ENCODE measurements at places on chromosomes 16 and 17.

- no peak for DNase-seq
These were observed 14.6 kb downstream of the RECQL5 start for GRCh38 chr17:75652341-75652740.

DNA sequence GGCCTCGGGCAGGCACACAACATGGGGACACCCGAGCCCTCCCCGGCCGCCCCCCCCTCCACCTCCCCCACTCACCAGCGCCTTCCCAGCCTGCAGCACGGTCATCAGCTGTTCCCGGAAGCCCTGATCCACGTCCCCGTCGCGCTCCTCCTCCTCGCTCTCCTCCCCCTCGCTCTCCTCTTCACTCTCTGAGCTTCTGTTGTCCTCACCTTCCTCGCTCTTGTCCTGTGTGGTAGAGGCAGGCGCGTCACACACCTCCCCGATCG lies 10.3 kb downstream of the MYBBP1A start:
- no peak for DNase-seq

DNA sequence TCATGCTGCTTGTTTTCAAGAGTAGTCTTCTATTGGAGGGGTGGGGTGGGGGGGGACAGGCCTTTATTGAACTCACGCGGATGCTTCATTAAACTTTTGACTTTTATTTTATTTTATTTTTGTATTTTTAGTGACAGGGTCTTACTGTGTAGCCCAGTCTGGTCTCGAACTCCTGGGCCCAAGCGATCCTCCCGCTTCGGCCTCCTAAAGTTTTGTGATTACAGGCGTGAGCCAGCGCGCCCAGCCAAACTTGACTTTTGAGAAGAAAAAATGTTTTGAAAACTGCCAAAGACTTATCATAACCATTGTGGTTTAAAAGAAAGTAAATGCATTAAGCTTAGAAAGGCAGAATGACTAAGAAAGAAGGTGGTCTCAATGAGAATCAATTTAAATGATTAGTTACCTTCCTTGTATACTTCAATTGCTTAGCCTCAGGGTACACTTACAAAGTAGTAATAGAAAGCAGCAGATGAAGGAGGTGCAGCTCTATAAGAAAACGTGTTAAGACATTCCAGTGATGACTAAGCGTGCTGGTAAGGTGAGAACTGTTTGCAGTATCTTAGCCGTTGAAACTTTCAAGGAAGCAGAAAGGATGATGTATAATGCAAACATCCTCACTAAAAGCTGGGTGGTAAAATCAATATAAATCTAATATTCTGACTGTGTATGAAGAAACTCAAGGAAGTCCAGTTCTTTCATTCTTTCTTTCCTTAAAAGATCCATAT lies 1.2 kb downstream of the AP2B1 start:
- no peak for DNase-seq

DNA sequence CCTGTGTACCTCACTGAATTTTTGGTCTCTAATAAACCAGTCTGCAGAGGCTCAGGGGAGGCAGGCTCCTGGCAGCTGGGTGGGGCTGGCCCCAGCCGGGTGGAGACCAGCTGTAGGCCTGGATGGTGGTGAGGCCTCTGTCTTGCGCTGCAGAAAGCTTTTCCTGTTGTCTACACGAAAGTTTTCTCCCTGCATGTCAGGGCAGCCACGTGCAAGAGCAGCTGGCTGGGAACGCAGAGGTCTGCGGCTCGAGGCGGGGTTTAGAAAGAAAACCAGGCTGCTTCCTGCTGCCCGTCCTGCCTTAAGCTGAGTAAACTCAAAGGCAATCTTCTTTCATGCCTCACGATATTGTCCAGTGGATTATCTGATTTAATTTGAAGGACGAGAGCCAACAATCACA lies 2.4 kb downstream of the SERPINF1 start:
- DNase-seq: no peak

DNA sequence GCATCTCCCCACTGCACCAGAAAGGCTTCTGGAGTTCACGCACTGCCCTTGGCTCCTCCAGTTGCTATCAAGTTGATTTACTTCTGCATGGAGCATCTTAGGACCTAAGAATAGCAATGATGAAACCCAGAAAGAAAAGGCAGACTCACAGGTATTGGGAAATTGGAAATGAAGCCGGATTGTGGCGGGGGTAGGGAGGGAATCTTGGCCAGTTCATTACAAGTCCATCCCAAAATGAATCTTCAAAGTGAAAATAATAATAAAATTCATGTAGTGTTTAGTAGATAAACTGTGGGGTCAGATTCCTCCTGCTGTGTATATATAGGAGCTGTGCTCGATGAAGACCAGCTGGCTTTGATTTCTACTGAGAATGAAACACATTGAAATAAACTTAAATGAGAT lies 33.7 kb downstream of the TEKT3 start:
- DNase-seq: no peak

DNA sequence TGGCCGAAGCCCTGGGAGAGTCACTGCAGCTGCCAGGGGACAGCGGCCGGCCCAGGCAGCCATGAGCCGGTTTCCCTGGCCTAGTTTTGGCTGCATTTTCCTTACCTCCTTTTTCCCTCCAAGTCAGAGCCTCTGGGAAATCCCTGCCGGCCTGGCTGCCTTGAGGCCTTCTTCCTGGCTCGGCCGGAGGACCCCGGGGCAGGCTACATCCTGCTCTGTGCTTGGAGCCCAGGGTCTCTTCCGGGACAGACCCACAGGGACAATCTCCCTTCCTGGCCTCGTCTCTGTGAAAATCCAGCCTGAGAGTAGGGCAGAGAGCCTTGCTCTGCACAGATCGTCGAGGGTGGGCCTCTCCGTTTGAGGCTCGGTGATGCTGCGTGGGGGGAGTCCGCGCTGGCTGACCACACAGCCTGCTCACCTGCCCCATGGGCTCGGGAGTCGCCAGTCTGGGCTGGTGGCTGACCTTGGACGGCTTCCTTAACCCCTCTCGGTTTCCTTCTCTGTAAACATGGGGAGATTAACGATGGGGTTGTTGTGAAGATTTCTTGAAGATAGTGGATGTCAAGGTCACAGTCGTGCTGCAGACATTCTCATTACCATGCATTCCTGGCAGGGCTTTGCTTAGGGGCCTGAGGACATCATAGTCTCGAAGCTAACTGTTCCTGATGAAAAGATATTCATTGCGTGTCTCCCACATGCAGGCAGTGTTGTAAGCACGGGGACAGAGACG lies 34.8 kb upstream of the CIBAR2 start:
- no peak for DNase-seq

DNA sequence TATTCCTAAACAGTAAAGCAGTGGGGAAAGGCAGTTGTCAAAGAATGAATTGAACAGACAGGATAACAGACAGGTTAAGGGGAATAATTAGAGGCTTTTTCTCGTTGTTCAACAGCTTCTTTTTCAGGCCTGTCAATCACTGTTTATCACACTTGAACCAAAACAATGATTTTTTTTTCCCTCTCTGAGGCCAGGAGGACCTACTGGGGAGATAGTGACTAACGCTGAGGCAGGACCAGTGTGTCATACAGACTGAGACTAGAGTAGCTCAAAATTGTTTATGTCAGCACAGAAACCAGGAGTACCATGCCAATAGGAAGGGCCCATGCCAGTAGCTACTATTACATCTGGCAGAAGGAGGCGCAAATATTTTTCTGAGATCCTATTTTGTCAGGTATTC lies 41.3 kb upstream of the NLK start:
- DNase-seq: no peak

DNA sequence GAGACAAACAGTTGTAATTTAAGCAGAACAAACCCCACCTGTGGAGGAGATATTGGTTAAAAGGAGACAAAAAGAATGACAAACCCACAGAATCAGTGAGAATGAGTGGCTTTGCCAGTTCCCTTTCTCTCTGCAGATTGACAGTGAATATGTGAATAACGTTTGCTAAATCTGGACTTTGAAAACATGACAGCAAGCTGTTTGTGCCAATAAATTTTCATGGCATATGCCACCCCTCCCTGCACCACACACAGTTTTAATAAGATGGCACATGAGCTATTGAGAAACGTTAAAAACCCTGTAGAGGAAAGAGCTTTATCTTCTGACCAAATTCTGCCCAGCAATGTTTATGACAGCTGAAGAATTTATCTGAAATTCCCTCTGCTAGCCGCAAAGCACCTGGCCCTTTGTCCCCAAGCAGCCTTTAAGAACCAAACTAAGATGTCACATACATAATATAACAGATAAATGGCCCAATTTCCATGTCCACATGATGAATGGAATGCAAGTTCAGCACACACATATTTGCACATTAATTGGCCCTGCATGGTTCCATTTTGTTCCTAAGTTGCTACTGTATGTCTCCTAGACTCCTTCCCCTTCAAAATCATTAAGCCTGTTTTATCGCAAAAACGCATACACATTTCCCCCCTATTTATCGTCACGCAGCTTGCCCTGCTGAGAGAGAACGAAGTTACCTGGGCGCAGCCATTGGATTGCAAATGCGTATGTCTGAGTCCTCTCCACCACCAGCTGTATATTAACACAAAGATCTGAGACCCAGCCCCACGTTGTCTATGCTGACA lies 773.5 kb upstream of the EEF2KMT start:
- no peak for DNase-seq

DNA sequence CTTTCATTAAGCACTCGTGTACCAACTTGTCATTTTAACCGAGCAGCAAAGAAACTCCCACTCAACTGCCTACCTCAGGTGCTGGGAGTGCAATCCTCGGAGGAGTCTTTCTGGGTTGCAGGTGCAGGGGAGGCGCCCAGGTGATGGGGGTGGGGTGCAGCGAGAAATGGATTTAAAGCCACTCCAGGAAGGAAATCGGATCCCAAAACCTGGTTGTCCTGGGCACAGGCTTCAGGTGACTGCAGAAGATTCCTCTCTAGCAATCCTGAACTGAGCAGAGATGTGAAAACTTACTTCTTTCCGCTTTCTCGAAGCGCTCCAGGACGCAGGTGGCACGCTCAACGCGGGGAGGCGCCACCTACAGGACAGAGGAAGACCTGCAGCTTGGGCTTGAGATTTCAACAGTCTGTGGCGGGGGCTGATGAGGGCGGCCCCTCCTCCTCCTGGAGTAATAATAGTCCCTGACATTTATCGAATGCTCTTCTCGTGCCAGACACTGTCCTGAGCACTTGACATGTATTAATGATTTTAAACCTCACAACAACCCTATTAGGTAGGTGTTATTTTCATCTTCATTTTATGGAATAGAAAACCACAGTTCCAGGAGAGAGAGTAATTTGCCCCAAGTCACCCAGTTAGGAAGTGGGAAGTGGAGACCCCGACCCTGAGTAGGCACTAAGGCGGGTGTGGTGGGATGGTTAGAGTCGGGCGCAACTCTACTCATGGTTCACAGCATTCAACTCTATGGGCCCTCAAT lies 27.2 kb upstream of the SKAP1 start:
- peak; percentile 49 for DNase-seq

- DNase-seq: no peak
These were observed 146.5 kb downstream of the MAP2K6 start for GRCh38 chr17:69560987-69561441.

GRCh38 chr16:12664164-12664733 lies 139.4 kb downstream of the CPPED1 start:
- DNase-seq: no peak

DNA sequence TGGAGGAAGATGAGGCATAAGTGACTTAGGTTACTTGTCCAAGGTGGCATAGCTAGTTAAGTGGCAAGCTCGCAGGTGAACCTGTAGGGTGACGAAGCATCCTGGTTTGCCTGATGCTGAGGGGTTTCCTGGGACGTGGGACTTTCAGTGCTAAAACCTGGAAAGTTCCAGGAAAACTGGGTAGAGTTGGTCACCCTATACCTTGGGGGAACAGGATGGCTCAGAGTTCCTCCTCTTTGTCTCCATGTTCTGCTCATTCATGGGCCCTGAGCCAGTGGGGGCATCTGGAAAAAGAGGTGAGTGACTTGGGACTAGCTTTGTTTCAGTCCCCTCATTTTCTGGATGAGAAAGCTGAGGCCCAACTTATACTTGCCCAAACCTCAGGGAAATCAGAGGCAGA lies 268.0 kb upstream of the N4BP1 start:
- DNase-seq: no peak

DNA sequence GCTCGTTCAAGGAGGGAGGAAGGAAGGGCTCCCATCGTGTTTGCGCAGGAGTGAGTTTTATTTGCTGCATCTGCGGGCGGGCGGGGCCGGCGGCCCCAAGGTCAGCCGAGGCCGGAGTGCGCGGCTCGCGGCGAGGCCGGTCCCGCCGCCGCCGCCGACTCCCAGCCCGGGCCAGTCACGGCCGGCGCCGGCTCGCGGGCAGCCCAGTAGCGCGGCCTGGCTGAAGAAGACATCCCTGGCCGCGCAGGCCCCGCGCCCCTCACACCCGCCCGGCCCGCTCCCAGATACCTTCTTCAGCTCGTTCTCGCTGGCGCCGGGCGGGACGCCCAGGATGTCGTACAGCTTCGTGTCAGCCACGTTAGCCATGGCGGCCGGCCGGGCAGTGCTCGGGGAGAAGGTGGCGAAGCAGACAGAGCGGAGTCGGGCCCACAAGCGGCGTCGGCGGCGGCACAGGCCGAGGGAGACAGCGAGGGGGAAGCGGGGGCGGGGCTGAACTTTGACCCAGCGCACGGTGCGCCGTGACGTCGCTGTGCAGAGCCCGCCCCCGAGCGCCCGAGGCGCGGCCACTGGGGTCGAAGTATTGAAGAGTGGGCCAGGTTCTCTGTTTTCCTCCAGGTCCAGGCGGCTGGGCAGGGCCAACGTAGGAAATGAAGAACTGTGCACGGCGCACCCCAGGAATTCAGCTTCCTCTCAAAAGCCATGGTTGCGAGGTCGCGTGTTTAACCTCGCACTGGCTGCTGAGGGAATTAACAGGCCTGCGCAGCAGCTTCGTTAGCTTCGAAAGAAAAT lies at the start of gene DNAJA2:
Gene DNAJA2 (minus strand): TSS at position 468 of the 789 bp plus-strand sequence. CDS start 102 bp downstream, at position 366.
- peak; percentile 73 for DNase-seq

GRCh38 chr16:89922477-89922883 lies 662 bp upstream of the TUBB3 start:
- no peak for DNase-seq

DNA sequence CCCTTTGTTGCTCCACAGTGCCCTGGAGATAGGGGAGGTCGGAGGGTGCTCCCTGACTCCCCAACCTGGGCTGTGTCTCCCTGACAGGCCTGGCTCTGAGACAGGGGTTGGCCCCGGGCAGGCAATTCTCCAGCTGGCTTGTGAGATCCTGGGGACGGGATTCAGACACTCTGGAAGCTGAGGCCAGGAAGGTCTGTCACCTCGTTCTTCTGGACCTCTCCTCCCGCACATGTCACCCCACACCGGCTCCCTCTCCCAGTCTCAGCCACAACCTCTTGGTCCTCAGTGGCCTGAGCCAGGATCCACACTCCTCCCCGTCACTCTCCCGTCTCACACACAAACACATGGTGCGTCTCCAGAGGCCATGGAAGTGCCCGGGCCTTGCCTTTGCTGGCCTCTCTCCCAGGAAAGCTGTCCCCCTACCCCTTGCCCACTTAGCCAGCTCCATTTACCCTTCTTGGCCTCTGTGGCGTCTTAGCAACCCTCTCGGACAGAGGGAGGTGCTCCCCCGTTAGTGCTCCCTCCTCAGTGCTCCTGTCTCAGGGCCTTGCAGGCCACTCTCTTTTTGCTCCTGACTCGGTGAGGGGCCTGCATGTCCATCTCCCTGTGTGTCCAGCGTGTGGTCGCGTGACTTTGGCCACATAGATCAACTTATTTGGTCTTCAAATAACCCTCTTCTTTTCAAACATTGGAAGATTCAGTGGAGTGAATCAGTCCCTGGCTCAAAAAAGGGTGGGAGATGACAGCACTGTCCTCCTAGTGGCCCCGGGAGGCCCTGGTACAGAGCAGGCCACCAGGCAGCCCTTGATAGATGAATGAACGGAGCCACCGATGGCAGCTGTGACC lies 747 bp downstream of the ADGRG3 start:
- DNase-seq: no peak

Data from stimulated activated CD4-positive, alpha-beta T cell treated with anti-CD3 and anti-CD28 coated beads, Interleukin-1b, Interleukin-23, amount 100 ng/mL, for 1 hour (primary cell).